ENCODE measurements at places on chromosomes 7 and 10.

DNA sequence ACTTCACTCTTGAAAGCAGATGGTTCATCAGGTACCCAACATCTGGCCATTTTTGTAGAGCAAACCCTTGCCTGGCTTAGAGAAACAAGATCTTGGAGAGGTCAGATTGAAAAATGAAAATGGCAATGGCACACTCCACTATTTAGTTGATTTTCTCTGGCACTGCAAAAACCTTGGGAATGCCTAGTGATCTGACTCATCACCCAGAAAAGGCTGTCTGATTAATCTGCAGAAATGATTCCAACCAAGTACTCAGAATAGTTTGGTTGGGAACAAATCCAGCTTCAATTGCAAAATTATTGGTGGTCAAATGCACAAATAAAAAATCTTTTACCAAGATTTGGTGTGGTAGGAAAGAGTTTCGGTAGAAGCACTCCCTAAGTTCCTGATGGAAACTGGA is 351.2 kb downstream of the PHTF2 start:
- no peak for DNase-seq

GRCh38 chr7:151228024-151228866 is 1.2 kb upstream of the ABCF2 start:
- DNase-seq = no peak

DNA sequence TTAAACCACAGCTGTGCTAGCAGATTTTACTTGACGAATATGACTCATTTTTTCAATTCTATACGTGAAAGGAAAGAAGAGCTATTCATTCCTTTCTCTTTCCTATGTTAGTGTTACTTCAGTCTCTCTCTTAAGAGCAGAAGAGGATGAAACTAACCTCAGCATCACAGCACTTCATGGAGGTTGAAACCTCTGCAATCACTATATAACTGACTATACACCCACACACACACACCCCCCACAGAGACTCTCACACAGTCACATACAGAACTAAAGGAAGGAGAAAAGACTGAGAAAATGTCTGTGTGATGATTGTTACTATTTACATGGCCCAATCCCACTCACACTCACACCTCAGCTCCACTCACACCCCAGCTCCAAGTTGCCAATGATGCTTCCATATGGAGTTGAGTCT is 104.2 kb downstream of the KIF20B start:
- no peak for DNase-seq

DNA sequence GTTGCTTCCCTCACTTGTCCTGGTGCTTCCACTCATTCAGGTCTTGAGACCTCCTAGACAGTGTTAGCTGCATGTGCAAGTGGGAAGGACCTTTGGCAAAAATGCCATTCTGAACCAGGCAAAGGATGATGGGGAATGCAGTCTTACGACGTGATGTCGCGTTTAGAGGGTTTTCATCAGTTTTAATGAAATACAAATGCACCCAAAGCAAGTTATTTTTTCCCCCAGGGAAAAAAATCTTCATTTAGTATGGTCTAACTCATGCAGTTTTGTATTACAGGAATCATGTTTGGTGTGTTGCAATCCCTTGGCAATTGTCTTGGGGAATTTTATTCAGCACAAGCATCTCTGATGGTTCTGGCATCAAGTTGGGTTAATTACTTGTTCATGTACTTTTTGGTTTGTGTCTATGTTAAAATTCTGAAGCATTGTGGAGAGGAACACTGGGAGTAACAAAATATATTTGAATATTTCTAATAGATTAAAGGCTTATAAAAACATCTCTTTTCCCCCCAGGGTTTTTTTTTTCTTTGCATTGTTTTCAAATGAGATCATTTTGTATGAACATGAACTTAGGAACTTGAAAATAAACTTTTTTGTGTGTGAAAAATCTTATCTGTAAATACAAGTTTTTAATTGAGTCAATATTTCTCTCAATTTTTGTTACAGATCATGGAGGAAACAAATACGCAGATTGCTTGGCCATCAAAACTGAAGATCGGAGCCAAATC is 188.9 kb downstream of the BICC1 start:
- DNase-seq = no peak

- no peak for DNase-seq
Observed at GRCh38 chr10:73941300-73941699, 30.4 kb downstream of the PLAU start.

DNA sequence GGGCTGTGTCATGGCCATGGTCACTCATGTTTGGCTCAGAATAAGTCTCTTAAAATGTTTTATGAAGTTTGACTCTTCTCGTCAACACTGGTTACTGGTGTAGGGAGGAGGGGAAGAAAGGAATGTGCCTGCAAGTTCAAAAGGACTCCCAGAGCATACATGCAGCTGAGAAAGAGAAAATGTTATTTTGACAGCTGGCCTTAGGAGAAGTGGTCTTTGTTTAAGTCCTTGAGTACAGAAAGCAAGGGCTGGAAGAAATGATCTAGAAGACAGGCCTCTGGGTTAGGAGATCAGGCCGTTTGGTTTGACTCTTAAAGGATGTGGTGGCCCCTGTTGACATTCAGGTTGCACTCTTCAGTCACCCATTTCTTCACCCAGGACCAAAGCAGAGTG is 245.5 kb downstream of the REEP3 start:
- no peak for DNase-seq

DNA sequence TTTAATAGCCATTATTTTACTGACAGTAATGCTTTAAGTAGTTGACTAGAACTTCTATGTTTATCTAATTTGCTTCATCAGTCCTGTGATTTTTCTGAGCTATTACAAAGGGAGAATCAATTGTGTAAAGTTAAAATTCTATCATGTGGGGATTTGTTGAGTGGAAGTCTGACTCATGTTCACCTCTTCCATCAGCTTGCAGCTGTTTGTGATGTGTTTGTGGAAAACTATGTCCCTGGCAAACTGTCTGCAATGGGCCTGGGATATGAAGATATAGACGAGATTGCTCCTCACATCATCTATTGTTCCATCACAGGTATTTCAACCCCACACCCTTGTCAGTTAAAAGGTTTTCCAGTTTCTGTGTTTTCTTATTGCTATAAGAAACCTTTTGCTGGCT is 59.9 kb downstream of the SUGCT start:
- no peak for DNase-seq

DNA sequence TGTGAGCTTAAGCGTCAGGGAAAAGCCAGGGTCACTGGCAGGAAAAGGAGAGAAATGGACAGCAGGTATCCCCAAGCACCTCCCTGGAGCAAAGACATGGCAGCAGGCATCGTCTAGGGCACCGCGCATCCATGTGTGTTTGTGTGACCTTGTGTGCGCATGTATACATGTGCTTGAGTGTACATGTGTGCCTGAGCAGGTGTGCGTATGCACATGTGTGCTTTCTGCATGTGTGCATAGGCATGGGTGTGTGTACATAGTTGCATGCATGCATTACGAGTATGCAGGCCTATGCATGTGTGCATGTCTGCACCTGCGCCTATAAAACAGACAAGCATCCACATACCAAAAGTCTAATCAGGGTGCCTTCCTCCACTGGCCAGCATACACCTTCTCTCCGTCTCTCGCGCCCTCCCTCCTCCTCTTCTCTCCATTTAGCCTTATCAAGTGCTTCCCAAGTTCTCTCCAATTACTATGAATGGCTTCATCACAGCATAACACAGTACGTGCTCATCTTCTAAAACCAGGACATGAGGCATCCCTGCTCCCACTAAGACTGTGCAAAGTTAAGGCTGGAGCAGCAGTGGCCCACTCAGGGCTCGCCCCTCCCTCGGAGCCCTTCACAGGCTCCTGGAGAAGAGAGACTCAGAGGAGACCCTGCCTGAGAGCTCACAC is 30.6 kb downstream of the RASGEF1A start:
- DNase-seq = no peak

DNA sequence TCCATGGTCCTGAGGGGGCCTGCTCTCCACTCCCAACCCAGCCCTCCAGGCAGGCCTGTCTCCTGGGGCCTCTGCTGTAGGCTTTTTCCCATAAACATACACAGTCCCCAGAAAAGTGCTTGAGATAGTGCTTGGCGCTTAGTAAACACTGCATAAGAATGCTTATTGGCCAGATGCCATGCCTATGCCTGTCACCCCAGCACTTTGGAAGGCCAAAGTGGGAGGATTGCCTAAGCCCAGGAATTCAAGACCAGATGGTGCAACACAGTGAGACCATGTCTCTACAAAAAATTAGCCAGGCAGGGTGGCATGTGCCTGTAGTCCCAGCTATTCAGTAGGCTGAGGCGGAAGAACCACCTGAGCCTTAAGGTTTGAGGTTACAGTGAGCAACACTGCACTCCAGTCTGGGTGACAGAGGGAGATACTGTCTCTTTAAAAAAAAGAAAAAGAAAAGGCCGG is 24.6 kb upstream of the ASL start:
- no peak for DNase-seq

- DNase-seq = no peak
Observed at GRCh38 chr7:51121036-51121790, 195.4 kb downstream of the COBL start.

DNA sequence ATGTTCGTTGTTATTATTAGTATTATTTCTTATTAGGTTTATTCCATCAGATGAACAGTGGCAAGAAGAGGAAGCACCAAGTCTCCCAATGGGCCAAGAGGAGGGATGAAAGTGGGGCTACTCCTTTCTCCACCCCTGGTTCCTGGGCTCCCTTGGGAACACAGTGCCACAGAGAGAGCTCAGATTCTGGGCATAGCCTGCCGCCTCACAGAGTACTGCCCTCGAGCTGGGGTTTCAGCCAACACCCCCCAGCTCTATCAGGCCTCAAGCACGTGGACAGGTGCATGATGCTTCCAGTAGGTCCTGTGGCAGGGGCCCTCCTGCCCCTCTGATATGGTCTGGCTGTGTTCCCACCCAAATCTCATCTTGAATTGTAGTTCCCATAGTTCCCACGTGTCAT is 103.6 kb upstream of the RNF32 start:
- DNase-seq = no peak

GRCh38 chr7:108067844-108068243 is 62.3 kb downstream of the LAMB4 start:
- no peak for DNase-seq

DNA sequence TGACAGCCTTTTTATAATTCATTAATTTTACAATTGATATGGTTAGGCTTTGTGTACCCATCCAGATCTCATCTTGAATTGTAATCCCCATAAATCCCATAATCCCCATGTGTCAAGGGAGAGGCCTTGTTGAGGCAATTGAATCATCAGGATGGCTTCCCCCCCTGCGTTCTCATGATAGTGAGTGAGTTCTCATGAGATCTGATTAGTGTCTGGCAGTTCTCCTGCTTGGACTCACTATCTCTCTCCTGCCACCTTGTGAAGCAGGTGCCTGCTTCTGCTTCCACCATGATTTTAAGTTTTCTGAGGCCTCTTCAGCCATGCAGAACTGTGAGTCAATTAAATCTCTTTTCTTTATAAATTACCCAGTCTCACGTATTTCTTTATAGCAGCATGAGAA is 165.7 kb upstream of the GNAI1 start:
- no peak for DNase-seq

- DNase-seq = no peak
Observed at GRCh38 chr7:91407942-91408341, 143.7 kb downstream of the FZD1 start.

- DNase-seq = no peak
Observed at GRCh38 chr7:128407233-128407589, 2.6 kb downstream of the IMPDH1 start.

- DNase-seq = no peak
Observed at GRCh38 chr10:69760072-69760471, 41.6 kb upstream of the COL13A1 start.

- no peak for DNase-seq
Observed at GRCh38 chr10:29840516-29841276, 205.9 kb upstream of the SVIL start.

DNA sequence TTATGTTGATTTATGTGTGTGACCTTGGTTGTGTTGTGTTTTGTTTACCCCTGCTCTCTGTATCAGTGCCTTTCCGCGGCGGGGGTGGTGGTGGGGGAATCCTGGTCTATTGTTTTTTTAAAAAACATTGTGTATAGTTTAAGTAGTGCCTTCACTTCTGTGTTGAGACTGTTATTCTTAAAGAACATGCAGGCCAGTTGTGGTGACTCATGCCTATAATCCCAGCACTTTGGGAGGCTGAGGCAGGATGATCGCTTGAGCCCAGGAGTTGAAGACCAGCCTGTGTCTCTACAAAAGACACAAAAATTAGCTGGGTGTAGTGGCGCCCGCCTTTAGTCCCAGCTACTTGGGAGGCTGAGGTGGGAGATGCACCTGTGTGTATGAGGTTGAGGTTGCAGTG is 429.0 kb upstream of the LRGUK start:
- no peak for DNase-seq

DNA sequence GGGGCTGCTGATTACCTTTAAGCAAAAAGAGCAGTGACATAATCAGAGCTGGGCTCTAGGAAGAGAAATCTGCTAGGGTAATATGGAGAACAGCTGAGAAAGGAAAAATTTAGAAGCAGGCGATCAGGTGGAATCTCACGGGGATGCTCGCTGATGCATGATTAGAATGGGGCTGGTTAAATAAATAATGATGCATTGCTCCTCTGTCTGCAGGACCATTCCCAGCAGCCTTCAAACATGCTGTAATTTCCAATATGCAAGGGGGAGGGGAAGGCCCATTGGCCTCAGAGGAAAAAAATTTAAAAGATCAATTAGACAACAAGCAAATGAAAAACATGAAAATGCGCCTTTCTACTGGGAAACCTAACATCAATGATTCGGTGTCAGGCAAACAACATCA is 65.6 kb upstream of the C10orf90 start:
- DNase-seq = no peak

DNA sequence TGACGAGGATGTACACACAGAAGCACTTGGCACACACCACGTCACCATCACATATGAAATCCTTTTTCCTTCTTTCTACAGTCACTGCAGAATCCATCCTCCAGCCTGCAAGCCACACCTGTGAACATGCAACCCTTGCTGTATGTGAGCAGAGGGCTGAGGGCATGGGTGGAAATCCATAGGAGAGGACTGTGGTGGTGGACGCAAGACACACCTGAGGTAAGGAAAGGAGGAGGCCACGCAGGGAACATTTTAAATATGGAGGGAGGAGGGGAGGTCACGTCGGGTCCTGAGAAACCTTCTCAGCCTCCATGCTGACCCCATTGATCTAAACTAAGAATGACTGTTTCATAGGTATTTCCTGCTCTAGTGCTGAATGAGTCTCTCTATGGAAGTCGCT is 28.6 kb downstream of the ADARB2 start:
- DNase-seq = no peak

DNA sequence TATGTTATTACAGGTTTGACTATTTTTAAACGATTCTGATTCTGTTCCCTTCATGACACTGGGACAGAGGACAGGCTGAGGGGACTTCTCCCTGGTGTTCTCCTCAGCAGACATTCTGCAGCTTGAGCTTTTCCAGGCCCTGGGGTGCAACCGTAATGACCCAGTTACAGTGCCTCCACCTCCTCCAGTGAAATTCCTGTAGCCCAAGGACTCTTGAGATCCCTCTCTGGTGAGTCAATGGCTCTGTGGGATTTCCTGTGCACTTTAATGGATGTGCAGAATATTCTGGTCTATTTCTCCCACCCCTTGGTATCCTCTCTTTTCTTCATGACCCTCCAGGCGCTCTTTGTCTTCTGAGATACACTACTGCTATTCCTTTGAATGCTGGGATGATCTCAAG is 319.3 kb downstream of the INHBA start:
- no peak for DNase-seq

GRCh38 chr7:114647518-114647917 is 232.9 kb downstream of the FOXP2 start:
- DNase-seq = no peak

GRCh38 chr7:79789584-79790345 is 336.3 kb upstream of the MAGI2 start:
- no peak for DNase-seq

- no peak for DNase-seq
Observed at GRCh38 chr7:6392712-6393666, 54.8 kb downstream of the DAGLB start.

- no peak for DNase-seq
Observed at GRCh38 chr10:33178026-33178755, 156.3 kb downstream of the NRP1 start.

All from effector memory CD4-positive, alpha-beta T cell (primary cell).